ENCODE measurements at places on chromosomes 12 and 14.
A peak's percentile ranks its signal among the peaks of the same experiment; 100 is the strongest.

GRCh38 chr12:106914796-106915634 is 40.7 kb upstream of the TMEM263 start:
- DNase-seq, result no peak

- DNase-seq, result no peak
Observed at GRCh38 chr12:90652280-90652679, 302.7 kb downstream of the CCER1 start.

DNA sequence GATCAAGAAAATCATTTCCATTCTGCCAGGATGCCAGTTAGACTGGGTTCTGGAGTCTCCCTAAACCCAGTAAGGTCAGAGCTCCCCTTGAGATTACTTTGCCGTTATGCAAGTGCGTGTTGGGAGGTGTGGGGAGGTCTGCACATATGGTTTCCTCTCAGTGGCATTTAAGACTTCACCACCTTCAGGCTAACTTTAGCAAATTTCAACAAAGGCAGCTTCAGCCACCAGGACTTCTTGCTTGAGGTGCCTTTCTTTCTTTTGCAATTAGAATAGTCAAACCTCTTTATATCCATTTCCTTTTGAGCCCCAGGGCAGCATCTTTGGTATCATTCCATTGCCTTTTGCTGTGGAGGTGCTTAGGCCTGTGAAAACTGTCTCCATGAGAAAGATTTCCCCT is 117.2 kb upstream of the CCND2 start:
- peak; percentile 1 for DNase-seq

GRCh38 chr12:51244269-51244668 is 5.6 kb downstream of the DAZAP2 start:
- DNase-seq, result no peak

DNA sequence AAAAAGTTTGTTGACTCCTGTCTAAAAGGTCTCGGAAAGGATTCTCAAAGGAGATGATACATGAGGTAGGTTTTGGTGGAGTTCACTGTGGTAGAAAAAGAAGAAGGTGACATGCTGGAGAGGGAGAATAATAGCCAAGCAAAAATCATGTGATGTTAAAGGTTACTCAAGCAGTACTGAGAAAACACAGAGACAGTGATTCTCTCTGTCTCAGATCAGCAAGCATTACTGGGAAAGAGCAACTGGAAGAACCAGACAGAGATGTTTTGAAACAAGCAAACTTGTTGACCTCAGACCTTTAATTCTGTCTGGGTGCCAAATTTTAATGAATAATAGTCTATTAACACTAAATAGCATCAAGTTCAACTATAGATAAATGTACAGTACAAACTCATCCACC is 183.5 kb upstream of the PLEKHG7 start:
- DNase-seq, result no peak

GRCh38 chr14:104931771-104932675 is 7.3 kb downstream of the PLD4 start:
- DNase-seq, result no peak

DNA sequence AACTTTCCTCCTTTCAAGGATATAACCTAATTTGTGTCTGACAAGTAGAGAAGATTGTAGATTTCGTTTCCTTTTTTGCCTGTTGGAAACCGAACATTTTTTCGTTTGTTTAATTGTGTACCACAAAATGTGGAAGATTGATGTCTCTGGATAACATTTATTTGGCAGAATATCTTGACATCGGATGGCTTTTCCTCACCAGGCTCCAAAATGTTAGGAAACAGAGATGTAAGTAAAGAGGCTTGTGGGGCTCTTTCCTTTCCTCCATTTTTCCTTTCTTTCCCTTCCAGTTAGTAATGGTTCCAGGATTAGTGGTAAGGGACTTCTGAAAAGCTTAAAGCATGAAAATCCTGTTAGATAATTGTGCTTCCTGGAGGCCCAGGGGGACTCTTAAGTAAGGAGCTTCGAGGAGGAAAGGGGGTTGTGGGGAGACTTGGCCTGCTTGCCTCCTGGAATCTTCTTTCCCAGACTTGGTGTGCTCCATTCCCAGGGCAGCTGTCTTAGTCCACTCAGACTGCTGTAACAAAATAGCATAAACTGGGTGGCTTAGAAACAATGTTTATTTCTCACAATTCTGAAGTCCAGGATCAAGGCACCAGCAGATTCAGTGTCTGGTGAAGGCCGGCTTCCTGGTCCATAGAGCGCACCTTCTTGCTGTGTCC is 243.1 kb upstream of the PWP1 start:
- DNase-seq, result no peak

DNA sequence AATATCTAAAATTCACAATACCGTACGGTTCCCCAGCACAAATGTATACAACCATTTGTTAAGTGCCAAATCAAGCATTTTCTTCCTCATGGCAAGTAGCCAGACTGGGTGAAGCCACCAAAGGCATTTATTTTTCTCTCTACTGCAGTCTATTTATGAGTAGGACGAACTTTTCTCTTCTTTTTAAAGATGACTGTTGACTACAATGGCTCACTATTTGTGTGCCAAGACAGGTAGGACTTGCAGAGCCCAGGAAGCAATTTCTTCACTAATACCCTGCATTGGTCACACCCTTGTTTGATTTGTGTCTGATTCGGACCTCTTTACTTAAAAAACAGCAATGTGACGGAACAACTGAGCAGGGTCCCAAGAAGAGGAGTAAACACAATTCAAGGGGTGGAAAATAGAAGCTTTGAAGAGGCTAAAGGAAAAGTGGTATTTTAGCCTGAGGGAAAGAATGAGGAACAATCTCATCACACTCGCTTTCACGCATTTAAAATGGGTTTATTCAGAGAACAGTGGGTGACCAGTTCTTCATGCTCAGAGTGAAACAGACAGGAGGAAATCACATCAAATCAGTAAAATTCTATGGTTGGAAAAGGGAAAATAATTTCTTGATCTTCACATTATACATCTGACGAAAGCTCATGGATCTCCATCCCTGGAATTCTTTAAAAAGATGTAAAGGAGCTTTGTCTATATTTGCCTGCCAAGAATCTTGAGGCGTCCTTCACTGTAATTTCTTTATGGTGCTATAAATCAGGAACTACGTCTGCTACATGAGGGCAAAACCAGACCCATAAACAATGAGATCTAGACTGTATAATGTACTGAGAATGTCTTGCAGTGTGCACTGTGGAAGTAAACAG is 183.8 kb downstream of the PPM1H start:
- no peak for DNase-seq

DNA sequence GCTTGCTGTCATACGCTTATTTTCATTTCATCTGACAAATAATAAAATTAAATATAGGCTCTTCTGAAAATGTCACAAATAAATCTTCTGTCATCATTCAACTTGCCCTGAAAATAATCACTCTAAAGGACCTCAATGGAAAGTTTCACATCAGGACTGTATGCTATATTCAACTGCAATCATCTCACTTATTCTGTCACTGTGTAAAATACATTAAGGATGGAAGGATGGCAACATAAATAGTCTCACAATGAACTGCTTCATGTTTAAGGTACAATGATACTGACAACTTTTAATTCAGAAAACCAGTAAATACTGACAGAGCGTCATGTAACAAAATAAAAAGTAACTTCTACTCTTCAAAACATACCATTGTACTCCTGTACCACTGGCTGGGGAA is 82.1 kb downstream of the CEP83 start:
- no peak for DNase-seq

DNA sequence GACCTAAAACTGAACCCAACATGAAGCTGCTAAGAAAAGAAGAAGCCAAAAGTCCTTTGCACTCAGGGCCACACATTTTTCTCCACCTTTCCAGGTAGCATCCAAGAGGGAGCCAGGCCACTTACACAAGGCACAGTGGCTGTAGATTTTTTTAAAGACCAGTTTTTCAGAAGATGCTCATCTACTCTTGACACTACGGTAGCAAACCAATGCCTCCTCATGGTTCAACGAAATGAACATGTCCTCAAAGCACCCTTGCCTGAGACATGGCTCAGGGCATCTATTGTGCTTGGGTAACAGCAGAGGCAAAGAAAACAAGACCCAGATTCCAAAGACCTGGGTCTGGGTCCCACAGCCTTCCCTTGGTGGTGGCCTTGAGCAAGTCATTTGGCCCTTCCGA is 22.3 kb downstream of the PRIMA1 start:
- DNase-seq, result no peak

GRCh38 chr14:87391066-87391465 is 601.9 kb downstream of the GALC start:
- DNase-seq, result no peak

- DNase-seq, result no peak
Observed at GRCh38 chr12:121009741-121010140, 6.5 kb downstream of the C12orf43 start.

DNA sequence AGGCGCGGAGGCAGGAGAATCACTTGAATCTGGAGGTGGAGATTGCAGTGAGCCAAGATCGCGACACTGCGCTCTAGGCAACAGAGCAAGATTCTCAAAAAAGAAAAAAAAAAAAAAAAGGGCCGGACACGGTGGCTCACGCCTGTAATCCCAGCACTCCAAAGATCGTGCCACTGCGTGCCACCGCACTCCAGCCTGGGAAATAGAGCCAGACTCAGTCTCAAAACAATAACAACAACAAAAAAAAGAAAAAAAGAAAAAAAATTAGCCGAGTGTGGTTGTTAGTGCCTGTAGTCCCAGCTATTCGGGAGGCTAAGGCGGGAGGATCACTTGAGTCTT is 470 bp upstream of the RPL6 start:
- no peak for DNase-seq

GRCh38 chr12:109609342-109609741 is 35.7 kb downstream of the MVK start:
- DNase-seq, result no peak

- no peak for DNase-seq
Observed at GRCh38 chr14:85038526-85039352, 491.2 kb upstream of the FLRT2 start.

GRCh38 chr12:2498964-2499500 is 295.7 kb upstream of the FKBP4 start:
- DNase-seq, result no peak

- DNase-seq, result peak; percentile 86
Observed at GRCh38 chr14:21868442-21869046, 194.9 kb upstream of the OR4E1 start.

GRCh38 chr12:132066345-132066685 is 77.8 kb downstream of the DDX51 start:
- DNase-seq, result peak; percentile 34

DNA sequence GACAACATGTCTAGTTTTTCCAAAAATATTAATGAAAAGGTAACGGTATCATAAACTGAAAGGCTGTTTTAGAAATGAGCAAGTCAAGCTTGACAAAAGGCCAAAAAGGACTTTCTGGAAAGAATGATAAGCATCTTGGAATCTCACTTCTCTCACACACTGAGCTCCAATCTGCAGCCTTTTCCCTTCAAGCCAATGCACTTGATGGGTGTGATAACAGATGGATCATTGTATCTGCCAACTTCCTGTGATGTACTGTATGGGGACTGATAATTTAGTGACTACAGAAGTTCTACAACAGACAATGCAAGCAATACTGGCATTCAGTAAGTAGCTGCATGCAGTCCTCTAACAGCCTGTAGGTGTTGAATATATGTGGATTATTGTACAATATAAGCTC is 147.1 kb downstream of the MED13L start:
- DNase-seq, result no peak
